ENCODE measurements at places on chromosomes 16 and 17.

GRCh38 chr17:28317966-28318758 lies 838 bp upstream of the TMEM97 start:
- peak; percentile 54 for DNase-seq

- DNase-seq = no peak
Observed at GRCh38 chr16:78209951-78210661, 110.7 kb downstream of the WWOX start.

GRCh38 chr17:74935048-74935447 lies 650 bp upstream of the OTOP3 start:
- DNase-seq = no peak

- DNase-seq = no peak
Observed at GRCh38 chr17:80045703-80046102, 9.3 kb downstream of the CCDC40 start.

- DNase-seq = no peak
Observed at GRCh38 chr17:69062860-69063581, 2.3 kb upstream of the ABCA9 start.

- DNase-seq = no peak
Observed at GRCh38 chr16:80654094-80654862, 113.5 kb downstream of the DYNLRB2 start.

- peak; percentile 34 for DNase-seq
Observed at GRCh38 chr17:7293816-7294613, 424 bp downstream of the YBX2 start.

DNA sequence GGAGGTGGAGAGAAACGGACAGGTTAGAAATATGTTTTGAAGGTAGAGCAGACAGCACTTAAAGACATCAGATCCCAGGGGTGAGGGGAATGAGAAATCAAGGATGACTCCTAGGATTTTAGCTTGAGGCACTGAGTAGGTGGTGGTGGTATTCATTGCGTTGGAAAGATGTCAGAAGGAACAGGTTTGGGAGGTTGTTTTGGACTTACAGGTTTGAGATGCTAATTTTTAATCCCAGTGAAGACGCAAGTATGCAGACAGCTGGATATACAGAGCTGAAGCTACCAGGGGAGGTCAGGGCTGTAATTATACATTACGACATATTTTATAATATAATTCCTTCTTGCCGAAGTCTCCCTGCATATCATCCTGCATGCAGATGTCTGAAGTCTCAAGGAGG lies 433.3 kb downstream of the XYLT1 start:
- DNase-seq = no peak

DNA sequence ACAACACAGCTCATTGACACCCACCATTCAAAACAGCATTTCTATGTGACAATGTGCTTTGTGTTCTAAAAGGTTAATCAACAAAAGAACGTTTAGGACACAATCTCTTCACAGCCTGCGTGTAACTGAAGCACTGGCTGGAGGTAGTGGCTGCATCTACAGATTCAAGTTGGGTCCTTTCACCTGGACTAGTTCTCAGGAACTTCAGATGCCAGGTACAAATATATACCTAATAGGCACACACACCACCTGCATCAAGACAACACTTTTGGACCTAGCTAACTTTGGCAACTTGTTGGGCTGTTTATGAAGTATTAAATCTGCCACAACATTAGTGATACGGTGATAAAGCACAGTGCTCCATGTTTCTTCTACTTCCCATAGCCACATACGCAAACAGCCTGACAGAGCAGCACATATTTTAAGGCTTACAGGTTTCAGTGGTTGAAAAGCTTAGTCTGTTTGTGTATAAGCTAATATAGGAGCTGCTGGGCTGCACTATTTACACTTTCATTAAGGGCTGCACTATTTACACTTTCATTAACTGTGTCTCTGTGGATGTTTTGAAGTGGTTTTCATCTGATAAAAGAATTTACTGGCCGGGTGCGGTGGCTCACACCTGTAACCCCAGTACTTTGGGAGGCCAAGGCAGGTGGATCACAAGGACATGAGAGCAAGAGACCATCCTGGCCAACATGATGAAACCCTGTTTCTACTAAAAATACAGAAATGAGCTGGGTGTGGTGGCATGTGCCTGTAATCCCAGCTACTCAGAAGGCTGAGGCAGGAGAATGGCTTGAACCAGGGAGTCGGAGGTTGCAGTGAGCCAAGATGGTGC lies 132.6 kb downstream of the PARN start:
- no peak for DNase-seq

- no peak for DNase-seq
Observed at GRCh38 chr16:17018585-17018939, 452.2 kb downstream of the XYLT1 start.

DNA sequence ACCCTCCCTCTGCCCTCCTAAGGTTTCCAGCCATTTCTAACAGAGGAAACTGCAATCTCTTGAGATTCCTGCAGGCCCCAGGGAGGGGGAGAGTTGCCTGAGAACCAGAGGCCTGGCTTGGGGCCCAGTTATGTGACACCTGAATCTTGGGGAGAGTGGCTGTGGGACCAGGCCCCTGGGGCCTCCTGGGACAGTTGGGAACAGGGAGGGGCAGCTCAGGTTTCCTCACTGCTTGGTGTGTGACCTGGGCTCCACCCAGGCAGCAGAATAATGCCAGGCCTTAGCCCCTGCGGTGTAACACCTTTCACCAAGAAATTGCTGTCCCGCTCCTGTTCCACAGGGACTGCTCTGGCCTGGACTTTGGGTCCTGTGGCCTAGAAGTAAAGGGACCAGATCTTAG lies 44.3 kb upstream of the CRHR1 start:
- DNase-seq = no peak

GRCh38 chr17:50420419-50421112 lies 5.5 kb upstream of the ACSF2 start:
- DNase-seq = no peak

- DNase-seq = peak; percentile 81
Observed at GRCh38 chr16:84044118-84044488, 1.5 kb upstream of the SLC38A8 start.
